ENCODE measurements at places on chromosomes 2 and 18.

DNA sequence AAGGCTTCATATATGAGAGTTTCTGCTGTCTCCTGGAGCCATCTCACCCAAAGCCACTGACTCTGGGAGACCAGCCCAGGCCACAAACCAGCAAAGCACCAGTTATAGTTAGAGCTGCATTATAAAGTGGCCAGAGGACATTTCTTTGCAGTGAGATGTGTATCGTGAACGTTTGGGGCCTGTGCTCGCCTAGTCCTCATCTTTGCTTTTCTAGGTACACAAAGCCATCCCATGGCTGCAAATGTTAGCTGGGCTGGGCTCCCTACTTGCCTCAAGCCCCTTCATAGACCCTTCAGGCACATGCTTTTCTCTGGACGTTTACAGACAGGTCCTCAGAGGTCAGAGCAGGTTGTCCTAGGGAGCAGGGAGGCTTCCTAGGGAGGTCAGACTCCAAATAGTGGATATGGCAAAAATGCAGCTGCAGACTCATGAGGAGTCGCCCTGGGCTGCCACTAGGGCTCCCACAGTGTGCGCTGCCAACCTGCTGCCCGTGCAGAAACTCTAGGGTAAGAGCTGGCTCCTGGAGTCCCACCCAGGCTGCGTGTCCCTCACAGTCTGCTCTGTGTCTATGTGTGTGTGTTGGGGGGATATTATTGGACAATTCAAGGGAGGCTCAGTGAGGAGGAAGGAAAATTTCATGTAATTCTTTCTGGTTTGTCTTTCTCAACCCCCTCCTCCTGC is 141.0 kb downstream of the RPIA start:
- no peak for DNase-seq

DNA sequence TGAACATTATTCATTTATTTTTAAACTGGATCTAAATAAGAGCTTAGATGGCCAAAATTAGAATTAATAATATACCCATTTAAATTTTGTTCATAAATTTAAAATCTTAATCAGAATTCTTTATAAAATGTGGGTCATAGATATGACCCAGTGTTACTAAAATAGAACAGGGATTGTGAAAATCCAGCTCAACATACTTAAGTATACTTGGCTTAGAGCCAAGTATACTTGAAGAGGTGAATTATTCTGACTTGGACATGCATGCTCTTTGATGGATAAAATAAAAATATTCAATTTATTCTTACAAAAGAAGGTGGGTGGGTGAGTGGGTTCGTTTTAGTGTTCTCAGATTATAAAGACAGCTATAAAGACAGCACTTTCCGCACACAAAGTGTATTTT is 70.7 kb downstream of the SPOPL start:
- DNase-seq: no peak

DNA sequence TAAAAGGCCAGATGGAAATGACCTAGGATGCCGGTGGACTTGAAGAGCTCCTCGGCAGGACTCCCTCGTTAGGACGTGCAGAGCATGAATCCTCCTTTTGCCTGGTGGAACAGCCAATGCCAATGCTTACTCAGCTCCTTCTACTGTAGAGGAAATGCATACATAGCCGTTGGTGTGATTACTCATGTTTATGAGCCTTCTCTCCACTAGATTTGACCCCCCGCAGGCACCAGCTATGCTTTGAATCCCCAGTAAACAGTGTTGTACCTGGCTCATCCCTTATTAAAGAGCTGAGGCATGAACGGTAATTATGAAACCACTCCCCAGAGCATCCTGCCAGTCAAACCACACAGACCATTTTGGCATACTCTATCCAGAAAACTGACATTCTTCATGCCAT is 172.8 kb downstream of the ANTXR1 start:
- DNase-seq: no peak

DNA sequence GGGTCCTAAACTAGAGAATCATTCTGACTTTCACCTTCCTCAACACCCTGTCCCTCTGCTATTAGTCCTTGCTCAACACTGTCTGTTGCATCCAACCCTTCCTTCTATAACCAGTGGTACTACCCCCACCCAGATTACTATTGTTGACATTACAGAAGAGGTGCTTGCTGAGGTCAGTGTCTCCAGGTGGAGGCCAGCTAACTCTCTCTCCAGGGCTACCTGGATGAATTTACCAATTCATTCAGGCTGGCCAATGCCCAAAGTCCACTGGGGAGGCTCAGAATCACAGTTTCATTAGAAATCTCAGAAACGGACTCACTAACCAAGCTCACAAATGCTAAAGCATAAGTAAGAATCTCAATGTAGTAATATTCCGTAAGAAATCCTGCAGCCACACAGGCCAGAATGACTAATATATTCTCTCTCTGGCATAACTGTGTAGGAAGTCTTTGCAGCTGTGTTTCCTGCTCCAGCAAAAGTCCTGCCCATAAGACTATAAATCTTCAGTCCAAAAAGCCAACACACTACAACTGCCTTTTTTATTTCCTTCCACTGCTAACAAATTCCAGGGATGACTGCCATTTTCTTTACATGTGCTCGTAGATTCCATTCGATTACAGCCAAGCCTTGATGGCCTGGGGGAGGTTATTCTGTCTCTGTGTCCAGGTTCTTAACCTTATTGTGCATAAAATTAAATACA is 10.0 kb upstream of the TTR start:
- no peak for DNase-seq

- no peak for DNase-seq
Observed at GRCh38 chr2:134791616-134792015, 46.8 kb upstream of the ACMSD start.
